Activated T-cell treated with anti-CD3 and anti-CD28 coated beads, Interleukin-2, amount 50 U/mL, for 72 hours (primary cell): ENCODE measurements at places on chromosomes 2 and 18. TPM values are rescaled to one million over a fixed set of nuclear protein-coding genes. Genes with fewer than 3 reads are reported as not detected.
A peak's percentile ranks its signal among the peaks of the same experiment; 100 is the strongest.

IL37 gene
- not detected for total RNA-seq

XDH gene
- 0.07 TPM for total RNA-seq

FBLN7 gene
- 30.6 TPM for total RNA-seq

GRCh38 chr2:136308611-136309010, 190.7 kb upstream of the CXCR4 start:
- peaks cover 65% of the 10 kb centered on the region for H3K4me1 ChIP-seq
- no peak for DNase-seq
- H3K4me3 ChIP-seq = no peak overlapping the region
- peaks cover 5% of the 10 kb centered on the region for H3K27me3 ChIP-seq
- H3K27ac ChIP-seq = no peak overlapping the region
- no peaks in the 10 kb centered on the region for H3K36me3 ChIP-seq

- no peak overlapping the region for H3K4me3 ChIP-seq
- DNase-seq = no peak
- peaks cover 11% of the 10 kb centered on the region for H3K36me3 ChIP-seq
- H3K27me3 ChIP-seq = no peaks in the 10 kb centered on the region
Observed at GRCh38 chr2:121417826-121418225, 112.9 kb upstream of the RNU4ATAC start.

GRCh38 chr18:7844017-7844416, 276.9 kb downstream of the PTPRM start:
- no peak for DNase-seq
- no peaks in the 10 kb centered on the region for H3K4me1 ChIP-seq
- peaks cover 8% of the 10 kb centered on the region for H3K36me3 ChIP-seq
- H3K27ac ChIP-seq = no peak overlapping the region

- peaks cover 81% of the 10 kb centered on the region for H3K4me1 ChIP-seq
- no peaks in the 10 kb centered on the region for H3K27me3 ChIP-seq
- DNase-seq = no peak
- H3K27ac ChIP-seq = no peak overlapping the region
- peak overlapping the region; percentile 25 for H3K4me3 ChIP-seq
Observed at GRCh38 chr2:74031221-74031620, 46.5 kb downstream of the TET3 start.

DNA sequence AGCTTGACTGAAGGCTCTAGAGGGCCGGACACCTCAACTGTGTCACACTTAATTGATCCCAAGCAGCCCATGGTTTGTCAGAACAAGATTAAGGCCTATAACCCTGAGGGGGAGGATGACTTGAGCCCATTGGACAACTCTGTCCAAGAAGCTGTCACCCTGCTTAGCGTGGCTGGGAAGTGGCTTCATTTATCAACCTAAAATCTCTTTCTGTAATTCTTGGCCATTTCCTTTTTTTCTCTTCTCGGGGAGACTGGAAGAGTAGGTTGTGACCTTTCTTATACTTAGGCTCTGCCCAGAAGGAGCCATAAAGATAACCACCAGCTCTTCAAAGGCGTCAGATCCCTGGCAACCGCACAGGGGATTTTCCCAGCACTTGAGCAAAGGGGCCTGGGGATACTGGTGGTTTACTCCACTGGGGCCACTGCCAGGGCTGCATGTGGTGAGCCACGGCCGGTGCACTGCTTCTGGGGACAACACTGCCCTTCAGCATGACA, 265.5 kb downstream of the CYRIA start:
- no peak overlapping the region for H3K4me3 ChIP-seq
- no peaks in the 10 kb centered on the region for H3K36me3 ChIP-seq
- H3K4me1 ChIP-seq = no peaks in the 10 kb centered on the region
- peaks cover 7% of the 10 kb centered on the region for H3K27me3 ChIP-seq
- no peak for DNase-seq

DNA sequence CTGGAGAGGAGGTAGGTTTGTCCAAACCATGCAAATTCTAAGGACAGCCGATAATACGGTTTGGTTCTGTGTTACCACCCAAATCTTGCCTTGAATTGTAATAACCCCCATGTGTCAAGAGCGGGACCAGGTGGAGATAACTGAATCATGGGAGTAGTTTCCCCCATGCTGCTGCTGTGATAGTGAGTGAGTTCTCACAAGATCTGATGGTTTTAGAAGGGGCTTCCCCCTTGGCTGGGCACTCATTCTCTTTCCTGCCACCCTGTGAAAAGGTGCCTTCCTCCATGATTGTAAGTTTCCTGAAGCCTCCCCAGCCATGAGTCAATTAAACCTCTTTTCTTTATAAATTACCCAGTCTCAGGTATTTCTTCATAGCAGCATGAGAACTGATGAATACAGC, 295.2 kb downstream of the NBAS start:
- DNase-seq = no peak
- H3K27me3 ChIP-seq = no peaks in the 10 kb centered on the region
- H3K27ac ChIP-seq = peak overlapping the region; percentile 47

GRCh38 chr2:98240786-98241398, 105.4 kb upstream of the CNGA3 start:
- H3K36me3 ChIP-seq = no peaks in the 10 kb centered on the region
- H3K4me3 ChIP-seq = no peak overlapping the region
- no peak overlapping the region for H3K27ac ChIP-seq
- no peak for DNase-seq
- H3K27me3 ChIP-seq = peaks cover 57% of the 10 kb centered on the region
